ENCODE measurements at places on chromosomes 6 and 20.

DNA sequence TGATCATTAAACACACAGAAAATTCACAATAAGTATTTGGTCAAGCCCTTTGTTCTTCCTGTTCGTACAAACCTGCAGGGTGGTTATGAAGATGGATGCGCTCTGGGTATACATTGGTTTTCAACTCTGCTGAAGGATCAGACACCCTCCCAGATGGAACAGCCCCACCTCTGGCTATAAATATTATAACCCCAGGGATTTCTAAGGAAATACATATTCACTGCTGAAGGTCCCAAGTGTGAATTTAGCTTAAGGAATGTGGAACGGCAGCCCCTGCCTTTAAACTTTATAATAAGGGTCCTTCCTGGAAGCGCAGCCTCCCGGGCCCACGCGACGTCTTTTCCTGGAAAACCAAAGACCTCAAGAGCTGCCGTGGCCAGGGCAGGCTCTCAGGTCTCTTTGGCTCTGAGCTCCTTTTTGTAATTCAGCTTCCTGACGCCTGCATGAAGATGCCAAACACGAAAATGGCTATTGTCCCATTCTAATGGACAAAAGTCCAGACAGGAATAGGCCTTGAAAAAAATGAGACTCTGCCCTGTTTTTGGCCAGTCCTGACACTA is 172.4 kb upstream of the SSTR4 start:
- DNase-seq, result no peak

GRCh38 chr20:8635837-8636236 is 433.1 kb upstream of the PLCB4 start:
- no peak for DNase-seq

GRCh38 chr20:23970049-23970448 is 18.5 kb downstream of the GGTLC1 start:
- DNase-seq, result no peak

DNA sequence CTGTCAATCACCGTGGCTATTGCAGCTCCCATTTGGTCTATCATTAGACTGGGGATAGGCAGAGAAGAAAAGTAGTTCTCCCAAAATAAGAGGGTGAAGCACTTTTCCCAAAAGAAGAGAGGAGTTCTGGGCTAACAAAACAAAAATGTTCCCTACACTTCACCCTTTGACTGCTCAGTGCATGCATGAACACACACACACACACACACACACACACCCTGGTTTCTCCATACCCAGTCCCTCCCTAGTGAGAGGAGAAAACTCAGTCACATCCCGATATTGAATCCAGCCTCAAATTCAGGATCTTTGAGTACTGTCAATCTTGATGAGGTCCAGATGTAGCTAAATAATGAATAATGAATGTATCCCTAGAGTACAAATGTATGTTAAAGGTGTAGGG is 4.6 kb upstream of the TBPL1 start:
- DNase-seq, result no peak

- DNase-seq, result no peak
These were observed 612.3 kb upstream of the ZNF337 start for GRCh38 chr20:26308961-26309360.

DNA sequence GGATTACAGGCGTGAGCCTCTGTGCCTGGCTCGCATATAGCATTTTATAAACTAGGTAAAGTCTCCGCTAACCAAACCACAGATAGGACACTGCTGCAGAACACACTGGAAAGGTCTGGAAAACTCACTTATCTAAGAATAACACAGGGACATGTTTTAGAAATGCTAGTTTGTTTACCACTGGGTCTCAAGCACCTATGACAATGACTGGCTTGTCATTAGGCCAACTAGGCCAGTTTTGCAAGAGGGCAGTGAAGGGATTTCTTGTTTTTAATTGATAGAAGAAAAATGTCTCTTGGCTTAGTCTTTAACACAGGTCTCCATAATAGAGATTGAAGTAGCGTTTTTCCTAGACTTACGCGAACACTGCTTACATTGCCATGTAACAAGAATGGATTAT is 201.4 kb downstream of the TMEM242 start:
- no peak for DNase-seq

- no peak for DNase-seq
These were observed 48.4 kb downstream of the USP49 start for GRCh38 chr6:41846666-41847237.

DNA sequence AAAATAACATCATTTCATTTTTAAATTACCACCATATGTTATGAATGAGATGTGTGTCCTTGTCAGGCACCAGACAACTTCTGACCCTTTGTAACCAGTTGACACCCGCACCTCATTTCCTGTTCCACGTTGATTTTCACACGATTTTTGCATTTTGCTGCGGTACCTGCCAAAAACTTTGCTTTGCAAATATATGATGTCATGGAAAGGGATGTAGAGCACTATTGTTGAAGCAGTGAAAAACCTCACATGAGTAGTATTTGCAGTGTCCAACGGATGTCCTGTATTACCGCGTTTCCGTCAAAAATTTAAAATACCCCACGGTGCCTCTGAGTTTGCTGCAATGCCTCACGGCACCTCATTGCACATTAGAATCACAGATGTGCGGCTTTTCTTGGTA is 115.6 kb downstream of the MTHFD1L start:
- no peak for DNase-seq

DNA sequence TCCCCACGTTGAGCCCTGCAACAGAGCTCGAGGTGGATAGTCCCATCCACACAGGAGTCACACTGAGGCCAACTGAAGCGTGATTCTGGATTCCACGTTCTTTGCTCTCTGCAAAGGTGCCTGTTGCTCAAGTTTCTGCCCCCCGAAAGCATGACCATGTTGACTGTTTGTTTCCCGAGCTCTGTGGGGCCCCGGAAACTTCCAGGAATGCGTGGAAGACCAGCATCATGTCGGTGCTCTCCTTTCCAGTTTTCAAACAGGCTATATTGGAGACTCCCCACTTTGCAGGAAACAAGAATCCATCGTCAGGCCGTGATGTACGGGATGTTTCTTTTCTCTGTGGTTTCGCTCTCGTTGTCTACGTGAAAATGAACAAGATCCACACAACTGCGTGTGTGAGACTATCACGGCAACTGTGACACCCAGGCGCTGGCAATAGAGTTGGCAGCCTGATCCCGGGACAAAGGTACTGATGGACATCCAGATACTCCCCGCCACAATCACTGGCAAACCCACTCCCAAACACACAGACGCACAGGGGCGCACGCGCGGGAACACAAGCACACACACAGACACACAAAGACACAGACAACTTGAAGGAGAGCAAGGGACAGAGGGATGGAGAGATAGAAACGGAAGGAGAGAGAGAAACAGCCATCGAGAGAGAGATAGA is 444.6 kb upstream of the DEFB115 start:
- DNase-seq, result no peak

- DNase-seq, result no peak
These were observed 28.6 kb downstream of the FOXO3 start for GRCh38 chr6:108589244-108589791.

- DNase-seq, result no peak
These were observed 64.9 kb downstream of the LAMA4 start for GRCh38 chr6:112189494-112189893.
